ENCODE measurements at places on chromosomes 4 and X. TPM values are rescaled to one million over a fixed set of nuclear protein-coding genes. Genes with fewer than 3 reads are reported as not detected.

The DDIT4L gene
- 0.64 TPM for polyA plus RNA-seq

The ODAPH gene
- polyA plus RNA-seq = 3.2 TPM

The SHROOM4 gene
- polyA plus RNA-seq = 2.8 TPM

The MAGEA10 gene
- not detected for polyA plus RNA-seq

The KLF8 gene
- 5.4 TPM for polyA plus RNA-seq

The SLITRK4 gene
- 6.2 TPM for polyA plus RNA-seq

Measured in hepatocyte (in vitro differentiated cells).